ENCODE measurements at places on chromosomes 16 and 17.
A peak's percentile ranks its signal among the peaks of the same experiment; 100 is the strongest.

GRCh38 chr16:56387396-56387795, 37.9 kb downstream of the AMFR start:
- DNase-seq, result no peak

DNA sequence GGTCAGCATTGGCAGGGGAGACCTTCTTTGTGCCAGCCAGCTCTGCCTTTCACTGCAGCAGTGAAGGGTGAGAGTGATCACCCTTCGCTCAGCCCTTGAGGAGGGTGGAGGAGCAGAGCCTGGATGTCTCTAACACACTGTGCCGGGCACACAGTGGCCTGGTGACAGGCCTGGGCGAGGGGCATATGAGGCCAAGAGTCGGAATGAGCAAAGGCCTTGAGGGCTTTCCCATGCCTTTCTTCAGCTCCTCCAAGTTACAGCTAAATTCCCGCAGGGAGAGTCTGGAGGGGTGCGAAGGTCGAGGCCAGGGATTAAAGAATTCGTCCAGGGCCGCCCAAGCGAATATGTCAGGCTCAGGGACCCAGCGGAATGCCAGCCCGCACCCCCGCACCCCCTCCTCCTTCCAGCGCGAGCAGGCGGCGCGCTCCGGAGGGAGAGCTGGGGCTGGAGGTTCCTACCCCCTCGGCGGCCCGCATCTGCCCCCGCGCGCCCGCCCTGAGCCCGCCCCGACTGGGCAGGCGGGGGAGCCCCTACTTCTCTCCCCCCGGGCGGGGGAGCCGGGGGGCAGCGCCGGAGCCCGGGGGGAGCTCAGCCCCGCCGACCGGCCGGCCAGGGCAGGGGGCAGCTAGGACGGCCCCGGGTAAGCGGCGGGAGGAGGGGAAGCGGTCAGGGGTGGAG, at the start of gene RASL10B:
Gene RASL10B, plus strand, starts transcription at position 401 of the 678 bp plus-strand sequence. CDS start 3,546 bp downstream, outside the sequence.
- DNase-seq, result peak; percentile 7

- no peak for DNase-seq
Measured at GRCh38 chr17:65592125-65592965, 30.9 kb upstream of the AXIN2 start.

DNA sequence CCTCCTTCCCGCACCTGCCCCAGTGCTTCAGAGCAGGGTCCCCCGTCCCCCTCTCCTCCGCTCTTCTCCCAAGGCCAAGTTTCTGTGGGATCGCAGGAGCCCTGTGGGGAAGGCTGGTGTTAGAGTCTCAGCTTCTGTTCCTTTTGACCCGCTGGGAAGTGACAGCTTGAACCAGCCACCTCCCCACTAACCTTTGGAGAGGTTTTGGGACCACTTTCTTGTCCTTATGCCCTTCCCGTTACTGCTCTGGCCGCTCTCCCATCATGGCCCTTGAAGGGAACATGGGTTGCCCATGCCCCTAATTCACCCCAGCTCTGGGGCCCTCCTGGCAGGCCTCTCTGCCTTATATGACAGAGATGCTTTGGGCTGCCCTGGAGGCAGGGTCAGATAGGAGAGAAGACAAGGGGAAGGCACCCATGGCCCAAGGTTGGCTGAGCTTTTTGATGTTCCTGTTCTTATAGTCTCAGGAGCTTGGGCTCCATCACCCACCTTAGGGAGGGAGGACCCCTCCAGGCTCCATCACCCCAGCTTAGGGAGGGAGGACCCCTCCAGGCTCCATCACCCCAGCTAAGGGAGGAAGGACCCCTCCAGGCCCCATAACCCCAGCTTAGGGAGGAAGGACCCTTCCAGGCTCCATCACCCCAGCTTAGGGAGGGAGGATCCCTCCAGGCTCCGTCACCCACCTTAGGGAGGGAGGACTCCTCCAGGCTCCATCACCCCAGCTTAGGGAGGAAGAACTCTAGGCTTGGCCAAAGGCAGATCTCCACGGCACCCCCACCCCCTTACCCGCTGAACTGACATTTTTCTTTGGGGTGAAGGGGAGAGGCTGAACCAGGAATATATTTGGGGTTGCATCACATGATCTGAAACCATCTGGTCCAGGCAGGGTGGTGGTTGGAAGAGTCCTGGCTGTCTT, 45.0 kb downstream of the NT5M start:
- no peak for DNase-seq

DNA sequence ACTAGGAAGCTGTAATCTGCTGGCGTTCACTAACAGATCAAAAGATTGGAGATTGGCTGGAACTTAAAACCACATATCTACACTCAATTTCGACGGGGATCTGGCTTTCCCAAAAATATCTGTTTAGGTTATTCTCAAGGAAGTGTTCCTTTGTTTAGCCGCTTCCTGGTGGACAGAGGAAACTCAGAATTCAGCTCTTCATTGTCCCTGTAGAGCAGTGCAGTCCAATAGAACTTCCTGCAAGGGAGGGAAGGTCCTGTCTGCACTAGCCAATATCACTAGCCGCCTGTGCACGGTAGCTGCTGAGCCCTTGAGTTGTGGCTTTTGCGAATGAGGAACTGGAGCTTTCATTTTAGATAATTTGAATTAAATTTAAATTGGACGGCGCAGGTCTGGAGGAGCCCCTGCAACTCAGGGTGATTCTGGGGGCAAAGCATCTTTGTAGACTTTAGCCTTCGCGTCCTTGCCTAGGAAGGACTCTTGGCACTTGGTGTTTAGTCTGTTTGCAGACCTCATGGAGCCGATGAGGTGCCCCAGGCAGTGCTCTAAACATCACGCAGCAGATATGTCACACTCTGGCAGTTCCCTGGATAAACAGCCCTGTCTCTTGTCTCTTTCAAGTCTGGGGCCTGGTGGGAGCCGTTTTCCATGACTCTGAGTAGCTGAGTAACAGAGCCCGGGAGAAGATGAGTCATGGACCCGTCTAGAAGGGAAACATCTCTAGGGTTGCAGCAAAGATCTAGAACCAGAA, 122.2 kb downstream of the CCDC182 start:
- DNase-seq, result no peak

DNA sequence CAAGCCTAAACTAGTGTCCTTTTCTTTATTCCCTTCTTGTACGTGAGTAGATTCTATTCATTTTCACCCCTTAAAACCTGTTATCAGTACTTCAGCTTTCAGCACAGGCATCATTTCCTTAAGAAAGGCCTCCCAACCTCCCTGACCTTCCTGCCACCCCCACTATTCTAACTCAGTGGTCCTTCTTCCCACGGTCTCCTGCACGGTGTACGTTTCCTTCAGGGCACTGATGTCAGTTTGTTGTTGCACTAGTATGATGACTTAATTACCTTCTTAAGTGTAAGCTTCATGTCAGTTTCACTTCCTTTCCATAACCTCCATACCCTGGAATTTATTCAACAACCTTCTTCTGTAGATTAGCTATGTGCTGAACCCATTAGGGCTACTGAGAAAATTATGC, 484.2 kb downstream of the HS3ST4 start:
- DNase-seq, result no peak

GRCh38 chr16:81431554-81432353, 12.9 kb upstream of the CMIP start:
- DNase-seq, result no peak

DNA sequence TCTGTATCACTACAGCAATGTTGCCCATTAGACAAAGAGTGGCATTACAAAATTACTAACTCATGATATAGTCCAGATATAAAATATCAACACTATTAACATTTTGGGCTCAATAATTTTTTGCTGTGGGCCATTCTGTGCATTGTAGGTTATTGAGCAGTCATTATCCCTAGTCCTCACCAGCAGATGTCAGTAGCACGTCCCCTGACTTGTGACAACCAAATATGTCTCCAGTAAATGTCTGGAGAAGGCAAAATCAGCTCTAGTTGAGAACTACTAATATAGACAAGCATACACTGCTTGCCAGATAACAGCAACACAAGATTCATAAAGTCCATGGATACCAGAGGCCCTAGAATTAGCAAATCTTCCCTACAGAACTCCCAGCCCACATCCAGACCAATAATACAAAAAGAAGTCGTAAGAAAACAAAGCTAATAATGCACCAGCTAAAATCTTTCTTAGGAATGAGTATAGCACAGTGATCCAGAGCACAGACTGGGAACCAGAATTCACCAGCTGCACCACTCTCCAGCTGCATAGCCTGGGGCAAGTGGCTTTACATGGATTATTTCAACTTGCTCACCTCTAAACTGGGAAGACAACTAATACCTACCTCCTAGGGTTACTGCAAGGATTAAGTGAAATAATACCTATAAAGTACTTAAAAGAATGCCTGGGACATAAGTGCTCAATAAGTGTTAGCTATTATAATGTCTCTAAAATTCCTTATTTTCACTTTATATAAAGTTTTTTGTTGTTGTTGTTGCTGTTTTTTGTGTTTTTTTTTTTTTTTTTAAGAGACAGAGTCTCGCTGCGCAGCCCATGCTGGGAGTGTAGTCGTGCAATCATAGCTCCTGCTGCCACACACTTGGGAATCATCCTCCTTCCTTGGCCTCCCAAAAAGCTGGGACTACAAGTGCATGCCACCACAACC, 23.7 kb downstream of the HELZ start:
- DNase-seq, result no peak

GRCh38 chr17:82094931-82095776, 2.9 kb downstream of the FASN start:
- no peak for DNase-seq

DNA sequence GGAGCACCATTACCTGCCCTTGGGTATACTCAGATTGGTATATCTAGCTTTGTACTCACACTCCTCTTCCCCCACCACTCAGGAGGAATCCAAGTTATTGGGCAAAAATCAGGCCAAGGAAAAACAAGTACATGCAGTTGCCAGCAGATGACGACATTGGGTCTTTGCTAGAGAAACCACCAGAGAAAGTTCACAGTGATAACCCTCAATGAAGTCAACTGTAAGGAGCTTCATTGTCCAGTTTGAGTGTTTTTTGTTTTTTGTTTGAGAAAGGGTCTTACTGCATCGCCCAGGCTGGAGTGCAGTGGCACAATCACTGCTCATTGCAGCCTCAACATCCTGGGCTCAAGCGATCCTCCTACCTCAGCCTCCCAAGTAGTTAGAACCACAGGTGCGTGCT, 34.6 kb upstream of the TOX3 start:
- DNase-seq, result no peak

DNA sequence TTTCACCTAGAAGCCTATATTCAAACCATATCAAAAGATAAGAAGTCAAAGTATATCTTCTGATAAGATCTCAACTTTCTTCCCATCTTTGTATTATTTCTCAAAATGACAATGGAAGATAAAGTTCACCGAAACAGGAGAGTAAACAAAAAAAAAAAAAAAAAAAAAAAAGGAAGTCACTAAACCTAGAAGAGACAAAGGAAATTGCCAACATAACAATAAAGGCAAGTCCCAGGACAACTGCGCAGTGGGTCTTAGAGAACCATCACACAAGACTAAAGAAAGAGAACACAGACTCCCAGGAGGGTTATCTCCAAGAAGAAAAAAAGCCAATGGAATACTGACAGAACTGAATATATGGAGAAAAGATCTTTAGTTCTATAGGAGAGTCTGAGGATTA, 65.7 kb downstream of the SMURF2 start:
- DNase-seq, result no peak

DNA sequence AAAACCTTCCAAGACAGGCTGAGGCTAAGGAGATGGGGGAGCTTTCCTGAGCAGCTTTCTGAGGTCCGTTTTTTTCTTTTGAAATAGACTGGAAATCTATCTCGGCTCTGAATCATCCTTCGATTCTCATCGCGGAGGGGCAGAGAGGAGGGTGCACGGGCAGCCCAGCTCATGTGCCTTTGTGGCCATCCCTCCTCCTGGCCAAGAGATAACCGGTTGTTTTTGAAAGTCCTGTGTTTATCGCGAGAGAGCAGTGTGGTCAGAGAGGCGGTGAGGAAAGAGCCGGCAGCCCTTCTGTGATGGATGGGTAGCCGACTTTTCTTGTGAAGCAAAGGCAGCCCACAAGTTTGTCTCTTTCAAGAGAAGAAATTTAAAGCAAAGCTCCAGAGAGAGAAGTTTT, 191.6 kb downstream of the CCDC182 start:
- no peak for DNase-seq

- DNase-seq, result no peak
Measured at GRCh38 chr17:61757168-61757567, 106.2 kb downstream of the BRIP1 start.

DNA sequence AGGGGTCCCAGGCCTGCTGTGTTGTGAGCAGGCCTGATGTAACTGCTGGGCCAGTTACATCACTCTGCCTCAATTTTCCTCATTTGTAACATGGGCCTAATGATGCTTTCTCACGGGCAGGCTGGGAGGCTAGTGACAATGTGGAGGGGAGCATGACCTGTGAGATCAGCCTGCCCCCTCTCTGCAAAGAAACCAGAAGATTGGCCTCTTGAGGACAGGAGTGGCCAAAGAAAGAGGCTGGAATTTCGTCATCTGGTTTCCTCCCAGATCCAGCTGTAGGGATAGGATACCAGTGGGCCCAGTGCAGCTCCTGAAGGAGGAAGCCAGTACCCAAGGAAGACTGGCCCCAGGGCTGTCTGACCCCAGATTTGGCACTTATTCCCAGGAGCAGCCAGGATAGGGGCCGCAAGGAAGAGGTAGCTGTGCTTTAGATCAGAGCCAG, 615 bp upstream of the SREBF1 start:
- no peak for DNase-seq

DNA sequence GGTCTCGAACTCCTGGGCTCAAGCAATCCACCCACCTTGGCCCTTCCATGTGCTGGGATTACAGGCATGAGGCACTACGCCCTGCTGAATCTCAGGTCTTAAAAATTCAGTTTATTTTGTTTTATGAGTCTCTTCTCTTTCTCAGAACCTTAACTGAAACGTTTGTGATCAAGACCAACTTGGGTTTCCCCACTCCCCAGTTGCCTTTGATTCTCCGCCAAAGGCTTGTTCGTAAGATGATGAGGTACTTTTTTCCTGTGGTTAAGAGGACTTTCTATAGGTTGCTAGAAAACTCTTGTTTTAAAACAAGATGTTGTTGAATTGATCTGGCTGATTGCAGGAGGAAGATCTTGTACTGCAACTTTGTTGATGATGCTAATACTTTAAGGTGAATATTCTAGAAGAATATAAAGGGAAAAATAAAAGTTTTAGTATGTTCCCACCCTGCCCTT, 11.7 kb downstream of the ABCC1 start:
- peak; percentile 53 for DNase-seq
